ENCODE measurements at places on chromosomes 13 and 19.

DNA sequence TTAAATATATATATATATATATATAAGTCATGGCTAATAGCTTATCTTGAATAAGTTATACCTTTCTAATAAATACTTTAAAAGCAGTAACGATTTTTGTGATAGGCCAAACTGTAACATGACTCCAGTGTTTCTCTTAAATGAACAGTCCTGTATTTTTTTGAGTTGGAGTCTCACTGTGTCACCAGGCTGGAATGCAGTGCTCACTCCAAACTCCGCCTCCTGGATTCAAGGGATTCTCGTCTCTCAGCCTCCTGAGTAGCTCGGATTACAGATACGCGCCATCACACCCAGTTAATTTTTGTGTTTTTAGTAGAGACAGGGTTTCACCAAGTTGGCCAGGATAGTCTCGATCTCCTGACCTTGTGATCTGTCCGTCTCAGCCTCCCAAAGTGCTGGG, 814.2 kb upstream of the SLITRK5 start:
- no peaks in the 10 kb centered on the region for H3K27me3 ChIP-seq
- H3K4me3 ChIP-seq: no peak overlapping the region
- no peaks in the 10 kb centered on the region for H3K4me1 ChIP-seq
- DNase-seq: no peak
- H3K36me3 ChIP-seq: no peaks in the 10 kb centered on the region
- no peak overlapping the region for H3K27ac ChIP-seq

GRCh38 chr19:9058905-9059667, 27.8 kb upstream of the OR1M1 start:
- no peak overlapping the region for H3K4me3 ChIP-seq
- no peak for DNase-seq
- no peaks in the 10 kb centered on the region for H3K27me3 ChIP-seq
- H3K27ac ChIP-seq: no peak overlapping the region
- H3K4me1 ChIP-seq: no peaks in the 10 kb centered on the region
- no peaks in the 10 kb centered on the region for H3K36me3 ChIP-seq

DNA sequence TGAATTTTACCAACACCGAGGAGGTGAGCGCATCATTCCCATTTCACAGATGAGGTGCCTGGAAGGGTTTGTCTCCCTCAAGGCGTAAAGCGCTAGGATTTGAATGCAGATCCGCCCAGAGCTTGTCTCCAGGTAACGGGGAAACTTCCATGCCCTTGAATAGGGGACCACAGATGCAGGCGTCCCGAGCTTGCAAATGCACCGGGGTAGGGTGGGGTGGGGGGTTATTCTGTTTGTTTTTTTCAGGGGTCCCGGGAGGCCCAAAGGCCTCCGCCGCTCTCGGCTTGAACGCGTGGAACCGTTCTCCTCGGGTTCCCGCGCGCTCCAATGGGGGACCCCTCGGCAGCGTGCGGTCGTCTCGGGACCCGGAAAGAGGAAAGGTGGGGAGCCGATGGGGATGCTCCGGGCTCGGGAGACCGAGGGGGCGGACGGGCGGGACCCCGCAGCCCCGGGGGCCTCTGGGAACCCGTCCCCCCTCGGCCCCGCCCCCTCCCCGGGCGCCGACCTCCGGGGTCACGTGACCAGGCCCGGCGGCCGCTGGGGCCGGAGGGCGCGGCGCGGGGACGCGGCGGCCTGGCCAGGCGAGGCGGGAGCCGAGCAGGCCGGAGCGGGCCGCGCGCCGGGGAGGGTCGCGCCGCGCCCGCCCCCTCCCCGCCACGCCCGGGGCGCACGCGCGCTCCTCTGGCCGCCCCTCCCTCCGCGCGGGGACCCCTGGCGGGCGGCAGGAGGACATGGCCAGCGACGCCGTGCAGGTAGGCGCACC, at the start of gene PKN1:
PKN1 (plus strand) TSS at position 516 of the 763 bp plus-strand sequence; CDS start at position 732, 216 bp downstream.
- H3K36me3 ChIP-seq: no peaks in the 10 kb centered on the region
- DNase-seq: peak; percentile 71
- peaks cover 10% of the 10 kb centered on the region for H3K4me1 ChIP-seq
- H3K27ac ChIP-seq: peak within 1 kb of the TSS; percentile 59

GRCh38 chr19:11050323-11051114, 38.7 kb upstream of the LDLR start:
- no peaks in the 10 kb centered on the region for H3K36me3 ChIP-seq
- DNase-seq: no peak
- no peaks in the 10 kb centered on the region for H3K4me1 ChIP-seq
- H3K27me3 ChIP-seq: no peaks in the 10 kb centered on the region
- H3K4me3 ChIP-seq: no peak overlapping the region
- no peak overlapping the region for H3K27ac ChIP-seq

DNA sequence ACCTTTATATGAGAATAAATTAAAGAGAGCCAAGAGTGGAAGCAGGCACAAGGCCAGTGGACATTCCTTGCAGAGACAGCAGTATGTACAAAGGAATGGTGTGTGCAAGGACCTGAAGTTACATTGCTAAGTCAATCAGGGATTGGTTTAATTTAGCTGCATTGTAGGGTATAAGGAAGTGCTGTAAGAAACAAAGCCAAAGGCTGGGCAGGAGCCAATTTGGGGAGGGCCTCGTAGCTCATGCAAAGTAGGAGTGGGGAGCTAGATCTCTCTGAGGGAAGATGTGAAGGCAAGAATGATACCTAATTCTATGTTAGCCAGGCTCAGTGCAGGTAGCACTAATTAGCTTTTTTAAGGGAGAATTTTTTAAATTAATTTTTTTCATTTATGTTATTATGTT, 76.7 kb downstream of the SLAIN1 start:
- H3K27ac ChIP-seq: no peak overlapping the region
- no peaks in the 10 kb centered on the region for H3K4me1 ChIP-seq
- H3K36me3 ChIP-seq: no peaks in the 10 kb centered on the region

GRCh38 chr19:35592226-35592625, 6.3 kb downstream of the PMIS2 start:
- no peaks in the 10 kb centered on the region for H3K36me3 ChIP-seq
- H3K27me3 ChIP-seq: no peaks in the 10 kb centered on the region
- H3K4me1 ChIP-seq: no peaks in the 10 kb centered on the region
- no peak for DNase-seq

DNA sequence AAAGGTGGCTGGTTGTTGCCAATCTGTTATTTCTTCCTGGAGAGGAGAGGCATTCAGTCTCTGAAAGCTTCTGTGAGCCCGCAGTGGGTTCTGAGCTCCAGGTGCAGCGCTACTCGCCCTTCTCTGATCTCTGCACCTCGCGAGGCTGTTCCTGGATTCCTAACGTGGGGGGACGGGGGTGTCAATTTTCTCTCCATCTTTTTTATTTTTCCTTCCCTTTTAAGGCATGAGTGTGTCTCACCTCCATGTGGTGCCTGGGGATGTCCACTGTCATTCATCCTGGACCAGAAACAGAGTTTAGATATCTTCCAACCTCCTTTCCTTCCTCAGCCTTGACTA, 626 bp downstream of the ZNF233 start:
- H3K4me1 ChIP-seq: no peaks in the 10 kb centered on the region
- no peaks in the 10 kb centered on the region for H3K27me3 ChIP-seq
- peak overlapping the region; percentile 58 for H3K4me3 ChIP-seq
- no peak overlapping the region for H3K27ac ChIP-seq
- H3K36me3 ChIP-seq: no peaks in the 10 kb centered on the region

GRCh38 chr19:13841086-13841961, 35.6 kb upstream of the NANOS3 start:
- peaks cover 36% of the 10 kb centered on the region for H3K4me1 ChIP-seq
- peak; percentile 76 for DNase-seq
- no peaks in the 10 kb centered on the region for H3K36me3 ChIP-seq
- H3K27ac ChIP-seq: peak overlapping the region; percentile 100
- H3K4me3 ChIP-seq: peak overlapping the region; percentile 99

- no peak overlapping the region for H3K27ac ChIP-seq
- H3K36me3 ChIP-seq: peaks cover 33% of the 10 kb centered on the region
- no peaks in the 10 kb centered on the region for H3K4me1 ChIP-seq
- DNase-seq: no peak
- H3K4me3 ChIP-seq: no peak overlapping the region
Measured at GRCh38 chr19:993831-994393, 6.3 kb upstream of the GRIN3B start.

- no peaks in the 10 kb centered on the region for H3K27me3 ChIP-seq
- H3K27ac ChIP-seq: no peak overlapping the region
- no peak overlapping the region for H3K4me3 ChIP-seq
- no peak for DNase-seq
Measured at GRCh38 chr19:55355213-55355821, 798 bp upstream of the COX6B2 start.

- no peaks in the 10 kb centered on the region for H3K4me1 ChIP-seq
- H3K4me3 ChIP-seq: no peak overlapping the region
- no peaks in the 10 kb centered on the region for H3K27me3 ChIP-seq
- H3K27ac ChIP-seq: no peak overlapping the region
- DNase-seq: no peak
Measured at GRCh38 chr13:67505376-67505775, 275.2 kb upstream of the PCDH9 start.

DNA sequence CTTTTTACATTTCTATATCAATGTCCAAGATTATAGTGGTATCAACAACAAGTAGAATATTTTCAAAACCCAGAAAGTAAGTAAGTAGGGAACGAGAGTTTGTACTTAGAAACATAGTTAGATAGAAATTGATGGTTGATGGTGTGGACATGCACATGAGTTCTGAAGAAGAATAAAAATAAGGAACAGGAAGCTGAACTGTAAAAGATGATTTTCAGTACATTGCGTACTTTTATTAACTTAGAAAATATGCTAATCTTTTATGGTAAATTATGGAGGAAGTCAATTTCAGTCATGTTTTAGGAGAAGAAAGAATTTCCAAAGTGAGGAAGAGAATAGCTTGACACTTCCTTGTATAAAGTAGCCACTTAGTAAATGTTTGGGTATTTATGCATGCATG, 12.3 kb upstream of the GPR18 start:
- peaks cover 6% of the 10 kb centered on the region for H3K4me1 ChIP-seq
- no peak for DNase-seq
- H3K4me3 ChIP-seq: no peak overlapping the region
- H3K36me3 ChIP-seq: no peaks in the 10 kb centered on the region
- H3K27me3 ChIP-seq: no peaks in the 10 kb centered on the region

DNA sequence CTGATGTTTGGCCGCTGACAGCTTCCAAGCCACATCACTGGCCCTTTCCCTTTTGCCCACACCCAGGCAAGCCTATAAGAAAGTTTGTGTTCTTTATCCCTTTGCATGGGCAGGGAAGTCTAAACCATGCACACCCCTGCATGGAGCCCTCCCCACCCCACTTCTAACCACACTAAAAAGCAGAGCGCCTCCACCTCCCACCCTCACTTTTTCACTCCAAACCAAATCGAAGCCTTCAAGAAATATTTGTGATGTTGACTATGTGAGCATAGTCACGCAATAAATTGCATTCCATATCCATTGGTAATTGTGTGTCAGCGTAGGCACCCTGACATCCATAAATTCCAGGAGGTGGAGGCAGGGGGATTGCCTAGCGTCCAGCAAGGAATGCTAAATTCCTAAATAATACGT, 104.4 kb upstream of the LSM14A start:
- H3K27ac ChIP-seq: no peak overlapping the region
- H3K27me3 ChIP-seq: peaks cover 4% of the 10 kb centered on the region
- H3K4me3 ChIP-seq: no peak overlapping the region
- no peaks in the 10 kb centered on the region for H3K36me3 ChIP-seq
- no peak for DNase-seq
- H3K4me1 ChIP-seq: no peaks in the 10 kb centered on the region

- peaks cover 43% of the 10 kb centered on the region for H3K4me1 ChIP-seq
- peaks cover 66% of the 10 kb centered on the region for H3K27me3 ChIP-seq
- H3K27ac ChIP-seq: no peak overlapping the region
Measured at GRCh38 chr19:10291554-10292205, 1.9 kb downstream of the ICAM5 start.

GRCh38 chr13:111909501-111909900, 157.4 kb upstream of the SOX1 start:
- H3K36me3 ChIP-seq: no peaks in the 10 kb centered on the region
- no peaks in the 10 kb centered on the region for H3K27me3 ChIP-seq
- H3K27ac ChIP-seq: no peak overlapping the region
- no peak overlapping the region for H3K4me3 ChIP-seq
- H3K4me1 ChIP-seq: no peaks in the 10 kb centered on the region

GRCh38 chr19:13302526-13303270, 152.5 kb downstream of the IER2 start:
- H3K36me3 ChIP-seq: no peaks in the 10 kb centered on the region

GRCh38 chr13:31909864-31910551, 121.6 kb upstream of the FRY start:
- H3K4me1 ChIP-seq: peaks cover 12% of the 10 kb centered on the region
- no peaks in the 10 kb centered on the region for H3K27me3 ChIP-seq
- H3K4me3 ChIP-seq: no peak overlapping the region
- DNase-seq: no peak
- H3K36me3 ChIP-seq: no peaks in the 10 kb centered on the region
- no peak overlapping the region for H3K27ac ChIP-seq

DNA sequence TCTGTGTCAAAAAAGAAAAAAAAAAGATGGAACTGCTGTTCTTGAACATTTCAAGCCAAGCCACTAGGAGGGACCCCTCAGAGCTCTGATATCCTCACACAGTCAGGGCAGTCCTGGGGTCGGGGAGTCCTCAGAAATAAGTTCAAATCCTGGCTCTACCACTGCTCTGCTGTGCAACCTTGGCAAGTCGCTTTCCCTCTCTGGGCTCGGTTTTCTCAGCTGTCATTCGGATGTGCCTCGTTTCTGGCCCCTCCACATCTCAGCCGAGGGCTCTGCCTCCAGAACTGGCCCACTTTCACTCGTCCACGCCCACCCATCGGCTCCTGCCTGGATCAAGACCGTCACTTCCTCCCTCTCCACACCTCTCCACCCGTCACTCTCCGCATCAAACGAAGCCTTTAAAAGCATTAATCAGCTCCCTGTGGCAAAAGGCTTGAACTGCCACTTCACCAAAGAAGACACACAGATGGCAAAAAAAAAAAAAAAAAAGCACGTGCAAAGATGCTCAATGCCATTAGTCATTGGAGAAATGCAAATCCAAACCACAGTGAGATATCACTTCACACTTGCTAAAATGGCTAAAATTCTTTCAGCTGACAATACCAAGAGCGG, 7.4 kb upstream of the ZNRF4 start:
- no peak overlapping the region for H3K4me3 ChIP-seq
- H3K27ac ChIP-seq: no peak overlapping the region
- no peak for DNase-seq
- H3K36me3 ChIP-seq: no peaks in the 10 kb centered on the region
- no peaks in the 10 kb centered on the region for H3K27me3 ChIP-seq

DNA sequence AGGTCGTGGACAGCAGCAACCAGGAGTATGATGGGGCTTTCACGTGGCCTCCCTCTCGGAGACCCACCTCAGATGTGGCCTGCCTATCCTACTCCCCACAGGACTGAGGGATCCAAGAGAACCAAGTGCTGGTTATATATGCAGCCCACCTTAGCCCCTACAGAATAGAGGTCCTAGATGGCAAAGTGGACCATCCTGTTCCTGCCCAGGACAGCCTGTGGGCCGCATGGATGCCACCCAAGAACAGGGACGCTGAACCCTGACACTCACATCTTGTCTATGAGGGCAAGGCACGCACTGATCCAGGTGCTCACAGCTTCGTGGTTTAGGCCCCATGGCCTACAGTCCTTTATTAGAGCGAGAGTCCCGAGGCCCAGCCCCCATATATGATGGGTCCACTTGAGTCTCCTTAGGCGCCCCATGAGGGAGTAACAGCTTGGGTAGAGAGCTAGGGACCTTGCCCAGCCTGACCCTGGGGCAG, 1.5 kb upstream of the SLC27A5 start:
- no peaks in the 10 kb centered on the region for H3K36me3 ChIP-seq
- no peak for DNase-seq
- H3K4me1 ChIP-seq: peaks cover 20% of the 10 kb centered on the region
- no peak overlapping the region for H3K4me3 ChIP-seq
- peak overlapping the region; percentile 71 for H3K27ac ChIP-seq

GRCh38 chr19:47026889-47027288, 7.3 kb downstream of the NPAS1 start:
- H3K27me3 ChIP-seq: peaks cover 25% of the 10 kb centered on the region
- peaks cover 6% of the 10 kb centered on the region for H3K4me1 ChIP-seq
- no peak overlapping the region for H3K4me3 ChIP-seq
- H3K36me3 ChIP-seq: no peaks in the 10 kb centered on the region
- no peak overlapping the region for H3K27ac ChIP-seq
